ENCODE measurements at places on chromosomes 5 and 9.
A peak's percentile ranks its signal among the peaks of the same experiment; 100 is the strongest.

DNA sequence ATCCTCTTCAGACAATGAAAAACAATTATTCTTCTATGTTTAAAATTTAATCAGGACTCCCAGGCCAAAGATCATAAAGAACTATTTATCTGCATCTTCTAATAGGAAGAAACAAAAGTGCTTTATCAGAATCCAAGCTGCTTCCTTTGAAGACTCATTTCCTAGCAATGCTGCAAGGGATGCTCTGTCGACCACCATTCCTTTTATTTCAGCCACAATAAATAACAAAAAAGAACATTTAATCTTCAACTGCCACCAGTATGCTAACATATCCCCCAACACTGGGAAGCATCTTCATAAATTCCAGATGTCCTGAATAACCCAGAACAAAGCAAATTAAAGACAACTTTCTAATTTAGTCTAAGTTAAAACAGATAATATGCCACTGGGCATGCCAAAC is 68.7 kb downstream of the PKD2L2 start:
- DNase-seq, result no peak

GRCh38 chr5:27241564-27242257 is 203.3 kb upstream of the CDH9 start:
- DNase-seq, result no peak

- DNase-seq, result no peak
Observed at GRCh38 chr9:111431684-111432083, 52.5 kb downstream of the ECPAS start.

- DNase-seq, result no peak
Observed at GRCh38 chr9:114035221-114035844, 42.8 kb downstream of the AMBP start.

DNA sequence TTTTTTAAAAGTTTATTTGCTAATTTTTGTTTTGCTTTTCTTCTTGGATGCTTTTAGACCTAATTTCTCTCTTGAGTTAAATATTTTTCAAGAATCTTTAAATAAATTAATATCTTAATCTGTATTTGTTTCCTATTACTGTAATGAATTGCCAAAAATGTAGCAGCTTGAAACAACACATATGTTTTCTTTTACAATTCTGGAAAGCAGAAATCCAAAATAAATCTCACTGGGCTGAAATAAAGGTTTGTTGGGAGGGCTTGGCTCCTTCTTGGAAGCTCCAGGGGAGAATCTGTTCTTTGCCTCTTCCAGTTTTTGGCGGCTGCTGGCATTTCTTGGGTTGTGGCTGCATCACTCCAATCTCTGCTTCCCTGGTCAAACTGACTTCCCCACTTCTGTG is 658.1 kb upstream of the ARRDC3 start:
- DNase-seq, result no peak

DNA sequence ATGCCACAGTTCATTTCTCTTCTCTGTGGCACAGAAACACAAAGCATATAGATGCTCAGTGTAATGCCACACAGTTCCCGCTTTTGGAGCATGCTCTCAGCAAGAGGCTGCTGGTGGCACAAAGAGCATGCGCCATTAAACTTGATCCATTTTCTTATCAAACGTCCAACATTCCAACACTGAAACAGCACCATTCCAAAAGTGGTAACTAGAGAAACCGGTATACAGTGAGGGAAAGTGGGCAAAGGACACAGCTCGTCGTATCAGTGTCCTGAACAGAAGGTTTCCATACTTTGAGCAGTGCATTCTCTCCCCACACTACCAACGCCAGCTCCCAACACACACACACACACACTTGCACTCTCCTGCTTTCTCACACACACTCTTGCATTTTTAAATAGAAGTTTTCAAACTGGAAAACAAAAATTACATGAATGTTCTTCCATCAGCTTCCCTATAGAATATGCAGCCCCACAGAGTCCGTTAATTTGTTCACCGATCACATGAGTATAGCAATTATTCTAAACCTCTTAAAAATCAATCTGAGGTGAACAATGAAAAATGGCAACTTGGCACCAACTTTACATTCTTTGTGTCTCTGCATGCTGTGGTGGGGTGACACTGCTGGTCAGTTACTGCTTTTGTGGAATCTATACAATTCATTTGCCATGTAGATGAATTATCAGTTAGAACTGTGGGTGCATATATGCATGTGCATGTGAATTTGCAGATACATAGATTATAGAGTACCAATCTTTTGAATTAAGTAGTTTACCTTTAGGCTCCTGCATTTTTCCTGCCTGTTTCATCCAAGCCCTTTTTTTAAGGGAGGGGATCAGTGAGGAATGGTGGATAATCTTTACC is 5.7 kb downstream of the NFIB start:
- DNase-seq, result no peak

GRCh38 chr9:137658781-137659180 is 40.0 kb downstream of the EHMT1 start:
- DNase-seq, result no peak

- peak; percentile 69 for DNase-seq
Observed at GRCh38 chr5:96703384-96703920, 41.3 kb downstream of the CAST start.

DNA sequence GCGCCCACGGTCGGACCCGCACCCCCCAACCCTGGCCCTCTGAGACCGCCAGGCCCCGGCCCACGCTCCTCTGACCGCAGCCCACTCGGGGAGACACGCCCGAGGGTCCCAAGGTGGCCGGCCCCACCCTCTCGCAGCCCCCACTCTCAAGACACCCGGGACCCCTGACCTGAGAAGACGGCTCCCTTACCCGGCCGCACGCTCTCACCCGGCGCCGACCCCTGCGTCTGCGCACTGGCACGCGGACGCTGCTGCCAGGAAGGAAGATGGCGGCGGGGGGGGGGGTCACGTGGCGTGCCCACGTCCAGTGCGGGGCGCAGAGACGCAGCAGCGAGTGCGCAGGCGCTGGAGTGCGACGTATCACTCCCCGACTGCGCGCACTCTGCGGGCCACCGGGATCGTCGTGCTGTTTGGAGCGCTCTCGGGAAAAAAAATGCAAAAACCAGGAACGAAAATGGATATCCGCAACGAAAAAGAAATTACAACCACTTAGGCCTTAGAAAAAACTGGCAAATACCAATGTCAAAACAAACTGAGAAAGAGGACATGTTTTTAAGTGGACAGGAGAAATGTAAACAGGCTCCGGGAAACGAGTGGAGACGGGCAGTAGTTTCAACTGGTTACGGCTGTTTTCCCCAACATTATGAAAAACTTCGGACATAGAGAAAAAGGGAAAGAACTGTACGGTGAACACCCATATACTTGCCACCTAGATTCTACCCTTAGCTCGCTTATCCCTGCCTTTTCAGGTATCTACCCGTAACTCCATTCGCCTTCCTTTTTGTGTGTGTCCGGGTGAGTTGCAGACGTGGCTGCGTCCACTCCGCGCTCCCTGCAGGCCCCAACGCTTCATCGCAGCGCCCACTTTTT is at the start of gene MRPL36:
Gene MRPL36, minus strand, starts transcription at position 236 of the 870 bp plus-strand sequence. CDS start 902 bp downstream, outside the sequence.
- DNase-seq, result peak; percentile 94

- DNase-seq, result no peak
Observed at GRCh38 chr5:160315968-160316367, 3.6 kb upstream of the CCNJL start.

DNA sequence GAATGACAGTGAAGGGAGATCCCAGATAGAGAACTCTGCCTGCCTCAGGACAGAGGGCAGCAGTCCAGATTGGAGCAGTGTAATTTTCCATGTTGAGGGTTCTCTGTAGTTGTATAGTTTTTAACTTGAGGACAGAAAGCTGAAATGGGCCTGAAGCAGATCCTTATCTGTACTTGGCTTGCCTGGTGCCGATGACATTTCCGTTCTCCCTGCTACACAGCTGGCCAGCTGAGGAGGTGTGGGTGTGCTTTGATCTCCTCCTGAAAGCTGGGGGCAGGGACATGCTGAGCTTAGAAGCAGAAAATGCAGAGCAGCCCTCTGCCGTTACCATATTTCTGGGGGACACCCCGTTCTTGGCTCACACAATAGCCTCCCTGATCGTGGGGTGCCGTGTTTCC is 10.5 kb downstream of the GLRX start:
- no peak for DNase-seq

DNA sequence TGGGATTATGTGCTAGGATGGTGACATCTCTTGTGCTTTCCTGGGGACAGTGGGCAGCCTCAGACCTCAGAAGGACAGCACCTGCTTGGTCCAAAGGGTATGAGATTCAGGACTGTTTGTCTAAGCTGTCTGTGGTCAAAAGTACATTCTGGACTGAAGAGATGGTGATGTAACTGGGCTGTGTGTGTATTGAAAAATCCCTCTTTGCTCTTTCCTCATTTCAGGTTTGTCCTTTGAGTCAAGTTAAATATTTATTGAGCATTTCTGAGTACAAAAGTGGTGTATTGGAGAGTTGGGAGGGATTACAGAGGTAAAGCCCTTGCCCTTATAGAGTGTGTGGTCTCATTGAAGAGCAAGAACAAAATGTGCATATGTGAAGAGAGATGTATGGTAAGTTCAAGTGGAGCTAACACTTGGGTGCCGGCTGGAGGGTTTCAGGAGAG is 46.7 kb downstream of the RCL1 start:
- DNase-seq, result no peak

GRCh38 chr9:27347889-27348288 is 50.9 kb upstream of the EQTN start:
- DNase-seq, result no peak

DNA sequence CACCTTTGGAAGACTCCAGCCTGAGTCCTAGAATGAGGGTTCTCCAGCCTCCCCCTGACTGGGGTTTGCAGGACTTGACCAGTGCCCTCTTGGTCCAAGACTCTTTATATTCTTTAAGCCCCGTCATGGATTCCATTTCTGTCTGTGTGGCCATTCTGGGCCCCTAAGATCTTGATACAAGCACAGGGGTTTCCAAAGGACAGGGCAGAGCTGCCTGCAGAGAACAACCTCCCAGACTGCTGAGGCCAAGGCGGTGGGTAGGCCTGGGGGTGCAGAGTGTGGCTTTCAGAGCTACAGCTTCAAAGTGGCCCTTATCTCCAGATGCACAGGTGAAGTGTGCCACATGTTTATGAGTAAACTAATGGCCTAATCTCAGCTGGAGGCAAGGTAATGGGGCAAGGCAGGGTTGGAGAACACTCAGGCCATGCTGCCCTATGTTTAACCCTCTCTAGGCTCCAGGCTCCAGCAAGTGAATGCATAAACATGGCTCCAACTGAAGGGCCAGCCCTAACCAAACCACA is 32.1 kb downstream of the FOXI1 start:
- DNase-seq, result no peak

DNA sequence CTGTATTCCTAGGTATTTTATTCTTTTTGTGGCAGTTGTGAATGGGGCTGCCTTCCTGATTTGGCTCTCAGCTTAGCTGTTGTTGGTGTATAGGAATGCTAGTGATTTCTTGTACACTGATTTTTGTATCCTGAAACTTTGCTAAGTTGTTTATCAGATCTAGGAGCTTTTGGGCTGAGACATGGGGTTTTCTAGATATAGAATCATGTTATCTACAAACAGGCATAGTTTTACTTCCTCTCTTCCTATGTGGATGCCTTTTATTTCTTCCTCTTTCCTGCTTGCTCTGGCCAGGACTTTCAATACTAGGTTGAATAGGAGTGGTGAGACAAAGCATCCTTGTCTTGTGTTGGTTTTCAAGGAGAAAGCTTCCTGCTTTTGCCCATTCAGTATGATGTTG is 129.9 kb downstream of the DMXL1 start:
- DNase-seq, result no peak

- no peak for DNase-seq
Observed at GRCh38 chr9:74645007-74645639, 148.0 kb downstream of the RORB start.
